Umbilical cord (tissue), 2 donors: ENCODE measurements at places on chromosomes 11 and 22.
A peak's percentile ranks its signal among the peaks of the same experiment; 100 is the strongest.

DNA sequence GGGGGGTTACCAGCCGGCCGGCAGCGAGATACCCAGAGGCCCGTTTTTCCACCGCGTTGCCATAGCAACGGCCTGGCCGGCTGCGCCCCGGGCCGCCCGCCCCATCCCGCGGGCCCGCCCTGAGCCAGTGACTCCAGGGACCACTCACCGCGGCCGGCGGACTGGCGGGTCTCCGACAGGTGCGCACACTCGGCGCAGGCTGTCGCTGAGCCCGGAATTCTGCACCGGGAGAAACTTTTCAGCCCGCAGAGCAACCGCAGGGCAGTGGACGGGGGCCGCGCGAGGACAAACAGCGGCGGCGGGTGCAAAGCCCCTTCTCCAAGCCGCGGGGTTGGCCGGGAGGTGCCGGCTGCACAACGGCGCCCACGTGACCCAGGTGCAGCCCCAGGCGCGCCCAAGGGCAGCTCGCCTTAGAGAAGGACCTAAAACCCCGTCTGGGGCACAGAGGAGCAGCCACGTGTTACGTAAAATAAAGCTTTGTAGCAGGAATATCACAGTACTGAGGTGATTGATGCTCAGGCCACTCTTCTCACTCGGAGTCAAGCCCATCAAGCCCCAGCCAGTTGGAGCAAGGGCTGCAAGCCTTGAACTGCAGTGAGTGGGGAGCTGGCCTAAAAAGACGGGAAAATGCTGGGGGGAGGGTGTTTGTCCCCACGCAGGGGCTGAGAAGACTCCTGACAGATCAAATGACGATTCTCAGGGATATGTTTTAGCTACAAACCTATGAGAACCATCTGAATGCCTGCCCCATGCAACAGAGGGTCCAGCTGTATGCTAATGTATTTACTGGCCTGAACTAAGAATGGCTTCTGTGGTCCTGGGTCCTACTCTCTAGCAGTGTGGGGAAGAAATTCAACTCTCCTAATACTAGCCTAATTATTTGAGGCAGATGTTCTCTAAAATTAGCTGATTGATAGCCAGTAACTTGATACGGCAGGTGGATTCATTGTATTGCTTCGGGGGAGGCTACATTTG lies at the start of gene STK33:
Gene STK33 (minus strand): TSS at position 294 of the 975 bp plus-strand sequence. CDS start 119,323 bp downstream, outside the sequence.
- DNase-seq: peak; percentile 48

DNA sequence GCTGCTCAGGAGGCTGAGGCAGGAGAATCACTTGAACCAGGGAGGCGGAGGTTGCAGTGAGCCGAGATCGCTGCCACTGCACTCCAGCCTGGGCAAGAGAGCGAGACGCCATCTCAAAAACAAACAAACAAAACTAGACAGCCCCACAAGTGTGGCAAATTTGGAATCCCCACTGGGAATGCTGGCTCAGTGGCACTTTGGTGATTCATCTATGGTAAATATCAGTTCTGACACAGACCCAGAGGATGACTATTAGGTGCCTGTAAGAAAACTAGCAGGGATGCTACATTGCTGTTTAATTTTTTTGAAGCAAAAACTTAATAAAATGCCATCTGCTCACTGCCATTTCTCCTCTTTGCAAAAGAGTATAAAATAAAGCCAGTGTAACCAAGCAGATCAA lies 107.9 kb downstream of the NAT10 start:
- DNase-seq: no peak

- DNase-seq: no peak
Measured at GRCh38 chr11:59141191-59141590, 1.5 kb upstream of the FAM111A start.

GRCh38 chr22:40877488-40877887 lies 15.6 kb upstream of the DNAJB7 start:
- peak; percentile 72 for DNase-seq

DNA sequence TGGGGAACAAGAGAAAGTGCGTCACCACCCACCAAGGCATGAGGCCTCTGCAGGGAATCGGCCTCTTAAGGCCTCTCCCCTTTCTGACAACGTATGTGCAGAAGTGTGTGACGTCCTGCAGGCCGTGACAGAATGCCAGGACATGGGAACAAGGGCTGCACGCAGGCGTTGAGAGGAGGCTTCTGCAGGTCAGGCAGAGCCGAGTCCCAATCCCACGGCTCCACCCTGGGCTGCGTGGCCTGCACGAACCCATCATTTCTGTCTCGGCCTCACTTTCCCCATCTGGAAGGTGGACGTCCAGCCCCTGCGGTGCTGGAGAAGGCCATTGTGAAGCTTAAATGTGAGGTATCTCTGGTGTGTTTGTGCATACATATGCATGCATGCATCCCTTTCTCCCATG lies 61.8 kb downstream of the SHANK2 start:
- DNase-seq: no peak

DNA sequence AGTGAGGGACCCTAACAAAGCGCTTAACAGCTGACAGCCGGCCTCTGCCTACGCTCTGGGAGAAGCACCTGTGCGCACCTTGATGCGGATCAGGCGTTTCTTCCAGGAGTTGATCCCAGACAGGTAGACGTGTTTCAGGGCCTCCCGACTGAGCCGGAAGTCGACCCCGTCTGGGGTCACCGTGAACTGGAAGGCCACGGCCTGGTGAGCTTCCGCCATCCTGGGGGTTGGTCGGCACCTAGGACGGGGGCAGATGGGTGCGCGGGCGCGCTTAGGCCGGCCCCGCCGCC lies 585 bp downstream of the CPT1B start:
- DNase-seq: no peak
